Activated effector memory CD4-positive, alpha-beta T cell treated with Interleukin-2 at 50 U/mL for 16 hours (primary cell): ENCODE measurements at places on chromosomes 13 and 19.

- DNase-seq, result no peak
These were observed 38.7 kb downstream of the SLC7A1 start for GRCh38 chr13:29556742-29557141.

DNA sequence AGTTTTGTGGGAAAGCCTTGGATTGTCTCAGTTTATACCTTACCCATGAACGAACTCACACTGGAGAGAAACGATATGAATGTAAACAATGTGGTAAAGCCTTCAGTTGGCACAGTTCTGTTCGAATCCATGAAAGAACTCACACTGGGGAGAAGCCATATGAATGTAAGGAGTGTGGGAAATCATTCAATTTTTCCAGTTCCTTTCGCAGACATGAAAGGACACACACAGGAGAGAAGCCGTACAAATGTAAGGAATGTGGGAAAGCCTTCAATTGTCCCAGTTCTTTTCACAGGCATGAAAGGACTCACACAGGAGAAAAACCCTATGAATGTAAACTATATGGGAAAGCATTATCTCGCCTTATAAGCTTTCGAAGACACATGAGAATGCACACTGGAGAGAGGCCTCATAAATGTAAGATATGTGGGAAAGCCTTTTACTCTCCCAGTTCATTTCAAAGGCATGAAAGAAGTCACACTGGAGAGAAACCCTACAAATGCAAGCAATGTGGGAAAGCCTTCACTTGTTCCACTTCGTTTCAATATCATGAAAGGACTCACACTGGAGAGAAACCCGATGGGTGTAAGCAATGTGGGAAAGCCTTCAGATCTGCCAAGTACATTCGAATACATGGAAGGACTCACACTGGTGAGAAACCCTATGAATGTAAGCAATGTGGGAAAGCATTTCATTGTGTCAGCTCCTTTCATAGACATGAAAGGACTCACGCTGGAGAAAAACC lies 7.5 kb upstream of the ZNF440 start:
- no peak for DNase-seq

DNA sequence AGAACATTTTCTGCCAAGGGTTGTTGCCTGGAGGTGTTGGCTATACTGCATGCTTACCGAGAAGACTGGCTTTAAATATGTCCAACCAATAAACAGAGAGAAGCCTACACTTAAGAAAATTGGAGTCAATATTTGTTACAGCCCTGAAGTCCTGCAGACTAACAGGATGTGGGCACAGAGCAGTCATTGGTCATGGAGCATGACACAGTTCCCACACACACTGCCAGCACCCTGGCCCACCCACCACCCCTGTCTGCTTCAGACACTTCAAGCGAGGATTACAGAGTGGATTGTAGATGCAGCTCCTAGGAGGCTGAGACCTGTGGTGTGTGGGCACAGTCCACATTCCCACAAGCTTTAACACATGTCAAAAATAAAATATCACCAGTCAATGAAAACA lies 21.0 kb upstream of the SERP2 start:
- no peak for DNase-seq

GRCh38 chr19:29947871-29948270 lies 5.8 kb downstream of the URI1 start:
- DNase-seq, result no peak

GRCh38 chr19:465056-465816 lies 4.4 kb upstream of the SHC2 start:
- DNase-seq, result no peak

DNA sequence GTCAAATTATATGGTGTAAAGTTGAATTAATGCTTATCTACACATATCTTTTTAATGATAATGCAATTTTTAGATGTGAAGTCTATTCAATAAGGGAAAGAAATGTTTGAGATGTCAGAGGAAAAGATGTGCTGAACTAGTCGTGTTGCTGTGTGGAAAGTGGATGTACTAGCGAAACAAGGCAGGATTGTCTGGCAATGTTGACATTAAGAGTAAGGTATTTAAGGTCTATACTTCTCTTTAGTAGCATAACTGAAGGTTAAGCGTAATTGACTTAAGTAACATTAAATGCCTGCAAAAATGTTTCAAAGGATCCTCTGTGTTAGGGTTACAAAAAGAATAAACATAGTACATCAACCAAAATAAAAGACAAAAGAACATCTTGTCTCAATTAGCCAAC lies 787.3 kb upstream of the KLHL1 start:
- no peak for DNase-seq

DNA sequence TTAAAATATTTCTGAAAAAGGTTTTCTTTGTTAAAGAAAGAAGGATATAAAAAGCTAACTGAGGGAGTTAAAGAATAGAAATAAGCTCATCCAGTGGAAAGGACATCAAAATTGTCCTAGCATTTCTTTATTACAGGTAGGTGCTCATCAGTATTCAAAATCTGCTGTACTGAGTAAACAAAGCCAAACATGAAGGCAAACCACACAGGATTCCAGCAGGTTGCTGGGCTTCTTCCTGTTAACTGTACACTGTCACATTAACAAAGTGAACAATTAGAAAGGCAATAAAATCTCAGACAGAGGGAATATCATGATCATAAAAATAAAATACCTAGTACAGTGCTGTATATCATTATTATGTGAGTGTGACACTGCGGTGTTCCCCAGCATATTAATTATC lies 1541.0 kb downstream of the SLITRK5 start:
- no peak for DNase-seq

- DNase-seq, result no peak
These were observed 12.8 kb downstream of the ZNF439 start for GRCh38 chr19:11861301-11861700.

- no peak for DNase-seq
These were observed 447 bp downstream of the RBM42 start for GRCh38 chr19:35629332-35629633.
